ENCODE measurements at places on chromosomes 4 and X.

DNA sequence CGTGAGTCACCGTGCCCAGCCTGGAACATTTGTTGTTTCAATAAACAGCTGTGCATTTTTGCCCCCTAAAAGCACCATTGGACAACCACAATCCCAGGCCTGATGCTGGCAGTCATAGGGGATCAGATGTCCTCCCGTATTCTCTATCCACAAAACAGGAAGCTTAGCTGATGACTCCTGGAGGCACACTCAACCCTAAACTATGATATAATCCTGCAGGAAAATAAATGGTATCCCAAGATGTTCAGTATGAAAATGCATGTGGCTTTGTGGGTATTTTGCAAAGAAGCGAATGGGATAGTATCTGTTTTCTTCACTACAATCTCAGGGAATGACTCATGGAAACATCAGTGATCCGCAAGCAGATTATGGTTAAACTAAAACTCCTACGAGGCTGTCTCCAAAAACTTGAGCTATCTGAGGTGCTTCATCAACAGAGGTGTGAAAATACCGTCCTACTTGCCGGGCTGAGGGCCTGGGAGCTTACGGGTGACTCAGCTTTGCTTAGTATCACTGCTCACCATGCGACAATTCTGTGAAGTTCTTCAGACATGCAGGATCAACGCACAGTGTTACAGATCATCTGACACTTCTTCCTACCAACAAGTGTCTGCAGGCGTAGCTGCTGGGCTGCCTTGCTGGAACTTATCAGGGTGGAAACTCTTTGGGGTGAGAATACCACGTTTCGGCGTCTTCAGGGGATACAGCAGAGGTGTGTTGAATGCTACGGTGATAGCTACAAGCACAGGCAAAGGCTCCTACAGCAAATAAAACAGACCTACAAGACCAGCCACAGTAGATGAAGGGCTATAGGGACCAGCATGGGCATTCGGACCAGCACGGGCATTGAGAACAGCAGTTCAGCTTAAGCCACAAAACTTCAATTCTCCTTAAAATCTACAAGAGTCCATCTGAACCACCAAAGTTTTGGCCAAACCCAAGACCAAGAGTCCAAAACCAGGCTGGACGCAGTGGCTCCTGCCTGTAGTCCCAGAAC, 148.5 kb downstream of the DHRSX start:
- peak; percentile 98 for DNase-seq

DNA sequence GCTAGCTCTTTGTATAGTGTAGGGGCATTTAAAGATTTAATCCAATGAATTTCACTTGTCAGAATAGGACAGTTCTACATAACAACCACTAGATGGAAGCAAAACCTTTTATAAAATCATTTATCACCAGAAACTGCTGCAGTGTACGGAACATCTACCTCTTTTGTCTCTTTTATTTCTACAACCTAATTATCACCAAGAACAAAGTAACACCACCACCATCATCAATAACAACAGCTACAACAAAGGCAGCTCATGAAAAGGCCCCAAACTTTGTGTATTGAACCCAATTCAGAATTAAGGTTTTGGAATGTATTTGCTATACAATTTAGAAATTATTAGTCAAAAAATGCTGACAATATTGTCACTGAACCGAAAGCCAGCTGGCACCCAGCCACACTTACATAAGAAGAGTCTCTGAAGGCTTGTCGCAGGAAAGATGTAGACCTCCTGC, 260.9 kb upstream of the RPS6KA3 start:
- no peak for DNase-seq

GRCh38 chr4:189279188-189279587, 661.5 kb upstream of the FRG1 start:
- DNase-seq = peak; percentile 95

GRCh38 chr4:168511780-168512489, 15.1 kb downstream of the PALLD start:
- DNase-seq = no peak

GRCh38 chrX:16436348-16437188, 213.4 kb upstream of the S100G start:
- peak; percentile 83 for DNase-seq

DNA sequence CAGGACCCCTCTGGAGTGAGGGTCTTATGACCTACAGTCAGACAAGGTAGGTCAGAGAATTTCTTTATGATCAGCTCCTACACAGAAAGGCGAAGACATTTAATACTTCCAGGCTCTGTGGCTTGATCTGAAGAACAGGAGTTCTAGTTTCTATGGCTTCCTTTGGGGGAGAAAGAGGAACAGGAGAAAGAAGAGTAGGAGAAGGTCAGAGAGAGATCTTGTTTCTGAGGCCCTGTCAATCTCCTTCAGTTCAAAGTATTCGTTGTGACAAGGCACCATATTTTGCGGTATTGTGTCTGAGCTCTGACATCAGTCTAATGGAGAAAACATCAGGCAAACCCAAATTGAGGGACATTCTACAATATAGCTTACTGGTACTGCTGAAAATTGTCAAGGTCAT, 16.7 kb downstream of the TMSB4X start:
- DNase-seq = no peak

- no peak for DNase-seq
Measured at GRCh38 chr4:78939667-78940008, 400 bp upstream of the PAQR3 start.

- no peak for DNase-seq
Measured at GRCh38 chr4:146098978-146099377, 76.5 kb upstream of the LSM6 start.

- DNase-seq = no peak
Measured at GRCh38 chrX:40145001-40145922, 47.5 kb upstream of the BCOR start.

DNA sequence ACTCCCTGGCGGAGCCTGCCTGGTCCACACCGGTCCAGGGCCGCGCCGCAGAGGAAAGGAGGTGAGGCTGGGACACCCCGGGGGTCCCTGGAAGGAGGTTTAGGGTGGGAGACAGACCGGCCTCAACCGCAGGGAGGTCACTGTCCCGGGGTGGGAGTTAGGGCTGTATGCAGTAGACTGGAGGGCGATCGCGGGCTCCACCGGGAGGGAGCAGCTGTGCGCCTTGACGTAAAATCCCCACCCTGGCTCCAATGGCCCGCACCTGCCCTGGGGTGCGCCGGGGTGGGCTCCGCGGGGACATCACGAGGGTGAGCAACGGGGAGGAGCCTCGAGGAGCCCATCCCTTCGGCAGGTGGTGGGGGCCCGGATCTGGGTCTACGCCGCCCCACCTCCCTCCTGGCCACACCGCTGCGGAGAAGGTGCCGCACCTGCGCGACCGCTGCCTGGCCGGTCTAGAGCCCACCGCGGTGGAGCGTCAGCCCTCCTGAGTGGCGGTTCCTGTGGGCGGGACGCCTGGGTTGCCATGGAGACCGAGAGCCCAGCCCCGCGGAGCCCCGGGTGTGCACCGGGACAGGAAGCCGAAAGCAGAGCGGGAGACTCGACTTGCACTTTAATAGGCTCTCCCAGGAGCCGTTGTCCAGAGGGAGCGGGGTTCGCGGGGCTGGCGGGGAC, 105.1 kb downstream of the ADRA2C start:
- peak; percentile 11 for DNase-seq

DNA sequence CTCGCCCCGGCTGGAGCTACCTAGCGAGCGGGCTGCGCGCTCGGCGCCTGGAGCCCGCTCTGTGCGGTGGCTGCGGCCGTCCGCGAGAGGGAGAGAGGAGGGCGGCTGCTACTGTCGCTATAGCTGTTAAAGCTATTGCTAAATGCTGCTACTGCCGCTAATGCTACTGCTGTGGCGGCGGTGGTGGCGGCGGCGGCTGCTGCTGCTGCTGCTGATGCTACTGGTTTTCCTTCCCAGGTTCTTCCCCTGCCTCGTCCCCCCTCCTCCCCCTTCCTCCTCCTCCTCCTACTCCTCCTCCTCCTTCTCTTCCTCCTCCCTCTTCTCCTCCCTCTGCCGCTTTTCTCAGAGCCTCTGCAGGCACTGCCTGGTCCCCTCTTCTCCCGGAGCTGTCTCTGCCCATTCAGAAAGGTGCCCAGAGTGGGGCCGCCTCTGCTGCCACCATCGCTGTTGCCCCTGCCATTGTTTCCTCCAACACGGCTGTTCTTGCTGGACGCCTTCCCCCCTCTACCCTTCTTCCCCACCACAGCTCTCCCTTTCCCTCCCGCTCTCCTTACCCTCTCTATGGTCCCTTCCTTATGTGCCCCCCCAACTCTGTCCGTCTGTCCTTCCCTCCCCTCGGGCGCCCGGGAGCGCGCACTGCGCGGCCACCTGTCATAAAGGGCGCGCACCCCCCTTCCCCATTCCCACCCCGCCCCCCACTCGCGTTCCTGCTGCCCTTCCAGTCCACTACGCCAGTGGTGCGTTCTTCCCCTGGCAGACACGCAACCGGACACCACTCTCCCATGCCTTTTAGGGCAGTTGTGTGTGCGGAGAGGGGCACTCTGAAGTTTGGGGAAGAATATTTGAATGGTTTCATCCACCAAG, at the start of gene NEXMIF:
Gene NEXMIF (minus strand): TSS at position 228 of the 864 bp plus-strand sequence.
- DNase-seq = peak; percentile 19

GRCh38 chr4:173490256-173490655, 39.8 kb downstream of the HAND2 start:
- DNase-seq = no peak
